ENCODE measurements at places on chromosomes 1 and 21.

DNA sequence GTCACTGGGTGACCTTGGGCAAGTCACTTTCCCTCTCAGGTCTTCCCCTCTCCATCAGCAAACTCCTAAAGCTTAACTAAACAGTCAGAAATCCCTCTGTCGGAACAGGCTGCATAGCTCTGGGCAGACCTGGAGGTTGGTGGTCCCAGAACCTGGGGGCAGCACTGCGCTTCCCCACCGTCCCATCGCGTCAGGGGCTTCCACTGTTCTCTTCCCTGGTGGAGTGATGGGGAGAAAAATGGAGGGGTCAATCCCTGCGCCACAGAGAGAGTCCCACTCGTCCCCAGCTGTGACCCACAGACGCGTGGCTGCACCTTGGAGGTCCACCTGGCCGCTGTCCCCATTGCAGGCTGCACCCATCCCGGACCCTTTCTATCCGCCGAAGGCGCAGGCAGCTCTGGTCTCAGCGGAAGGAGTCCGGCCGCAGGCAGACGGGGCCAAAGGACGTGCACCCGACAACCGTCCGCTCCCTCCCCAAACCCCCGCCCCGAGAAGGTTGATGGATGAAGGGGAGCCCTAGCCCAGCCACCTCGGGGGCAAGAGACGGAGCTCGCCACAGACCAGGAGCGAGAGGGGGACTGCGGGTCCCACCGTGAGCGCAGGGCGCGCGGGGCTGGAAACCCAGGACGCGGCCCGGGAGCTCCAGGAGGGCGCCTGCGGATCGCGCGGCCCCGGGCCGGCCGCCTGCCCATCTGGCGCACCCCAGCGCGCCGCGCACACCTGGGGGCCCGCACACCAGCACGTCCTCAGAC, 588 bp upstream of the WNT3A start:
- no peak for DNase-seq

DNA sequence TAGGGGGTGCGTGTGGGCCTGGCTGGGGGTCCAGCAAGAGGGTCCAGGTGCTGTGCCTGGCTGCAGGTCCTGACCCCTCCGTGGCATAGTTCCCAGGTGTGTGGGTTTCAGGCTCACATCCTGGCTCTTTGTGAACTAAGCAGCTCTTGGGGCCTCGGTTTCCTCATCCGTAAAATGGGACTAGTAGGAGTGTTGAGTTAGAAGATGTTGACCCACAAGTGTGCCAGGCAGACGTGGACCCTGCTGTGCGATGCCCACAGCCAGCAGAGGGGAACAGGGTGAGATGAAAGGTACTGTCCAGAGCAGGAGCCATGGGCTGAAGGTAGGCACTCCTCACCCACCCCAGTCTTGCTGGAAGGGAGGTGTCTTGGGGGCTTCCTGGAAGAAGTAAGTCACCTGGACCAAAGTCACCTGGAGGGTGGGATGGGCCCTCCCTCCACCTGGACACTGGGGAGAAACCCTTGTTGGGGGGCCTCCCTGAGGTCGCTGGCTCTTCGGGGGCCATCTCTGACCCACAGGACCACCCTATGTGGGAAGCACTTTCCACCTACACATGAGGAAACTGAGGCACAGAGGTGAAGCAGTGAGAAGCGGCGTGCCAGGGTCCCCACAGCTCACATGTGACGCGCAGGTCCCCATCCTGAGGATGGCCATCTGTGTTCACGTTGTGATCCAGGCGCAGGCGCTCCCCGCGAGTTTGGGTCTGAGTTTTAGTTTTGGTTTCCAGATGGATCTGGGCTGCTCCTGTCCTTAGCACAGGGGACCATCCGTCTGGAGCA, 1.4 kb downstream of the ARHGEF16 start:
- DNase-seq = no peak

DNA sequence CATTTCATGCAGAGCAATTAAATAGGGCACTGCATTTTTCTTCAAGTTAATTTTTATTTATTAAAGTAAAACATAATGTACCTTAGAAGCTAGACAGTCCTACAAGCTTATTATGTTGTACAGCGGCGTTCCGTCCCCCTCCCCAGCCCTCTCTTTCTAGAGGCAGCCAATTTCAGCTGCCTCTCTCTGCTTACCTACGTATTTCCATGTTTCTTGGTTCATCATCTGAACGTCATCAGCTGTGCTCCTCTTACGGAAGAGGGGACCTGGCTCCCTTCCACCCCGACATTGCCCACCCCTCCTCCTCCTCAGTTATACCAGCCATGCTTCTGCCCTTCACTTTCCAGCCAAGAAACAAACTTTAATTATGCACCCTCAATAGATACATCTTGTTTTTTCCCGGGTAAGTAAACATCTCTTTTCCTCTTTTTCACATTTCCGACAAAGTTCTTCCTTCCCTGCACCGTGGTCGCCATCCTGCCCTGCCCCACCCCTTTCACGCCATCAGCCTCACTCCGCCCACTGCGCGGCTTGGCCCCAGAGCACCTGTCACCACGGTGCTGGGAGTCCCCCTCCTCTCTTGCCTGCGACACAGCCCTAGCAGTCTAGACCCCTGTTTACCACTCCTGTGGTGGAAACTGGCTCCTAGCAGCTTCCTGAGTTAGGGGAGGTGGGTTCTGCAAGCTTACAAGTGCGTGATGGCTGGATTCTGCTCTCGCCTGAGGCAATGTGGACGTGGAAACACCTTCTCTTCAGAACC, 57.9 kb downstream of the SLC37A1 start:
- no peak for DNase-seq

GRCh38 chr1:24199291-24199900, 12.3 kb upstream of the IFNLR1 start:
- DNase-seq = peak; percentile 62

DNA sequence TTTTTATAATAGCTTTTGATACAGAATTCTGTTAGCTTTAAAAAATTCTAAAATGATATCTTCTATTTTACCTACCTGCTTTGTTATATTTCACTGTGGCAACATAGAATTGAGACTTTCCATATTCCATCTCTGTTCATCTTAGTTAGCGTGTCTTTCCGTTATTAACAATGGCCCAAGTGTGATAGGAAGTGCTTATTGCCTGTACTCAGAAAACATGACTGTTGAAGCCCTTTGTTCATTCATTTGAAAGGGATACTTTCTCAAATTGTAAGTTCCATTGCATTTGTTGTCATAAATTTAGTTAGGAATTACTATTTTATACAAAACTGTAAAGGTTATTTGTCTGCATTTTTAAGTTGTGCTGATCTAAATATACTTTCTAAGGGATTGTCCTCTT, 73.1 kb downstream of the LAMC1 start:
- no peak for DNase-seq

DNA sequence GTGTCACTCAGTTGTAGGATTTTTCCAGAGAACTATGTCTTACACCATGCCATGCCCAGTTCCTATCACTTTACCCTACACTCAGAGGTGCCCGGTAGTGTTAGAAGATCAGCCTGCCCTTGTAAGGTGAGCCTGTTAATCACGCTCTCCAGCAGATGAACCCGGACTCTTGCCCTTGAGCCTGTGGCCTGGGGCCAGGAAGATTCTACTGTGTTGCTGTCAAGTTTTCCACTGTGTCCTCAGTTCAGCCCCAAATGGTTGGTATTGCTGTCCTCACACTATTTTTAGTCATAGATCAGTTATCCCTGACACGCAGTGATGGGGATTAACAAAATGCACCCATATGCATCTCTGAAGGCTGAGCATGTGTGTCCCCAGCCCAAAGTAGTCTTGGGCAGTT, 105.0 kb upstream of the SPAG17 start:
- DNase-seq = peak; percentile 19

Measured in left cardiac atrium (tissue), 4 donors.